Hindlimb muscle (tissue), 1 donor: ENCODE measurements at places on chromosomes 2 and 18.

GRCh38 chr2:158826965-158827364 lies 31.8 kb downstream of the DAPL1 start:
- no peak for DNase-seq

DNA sequence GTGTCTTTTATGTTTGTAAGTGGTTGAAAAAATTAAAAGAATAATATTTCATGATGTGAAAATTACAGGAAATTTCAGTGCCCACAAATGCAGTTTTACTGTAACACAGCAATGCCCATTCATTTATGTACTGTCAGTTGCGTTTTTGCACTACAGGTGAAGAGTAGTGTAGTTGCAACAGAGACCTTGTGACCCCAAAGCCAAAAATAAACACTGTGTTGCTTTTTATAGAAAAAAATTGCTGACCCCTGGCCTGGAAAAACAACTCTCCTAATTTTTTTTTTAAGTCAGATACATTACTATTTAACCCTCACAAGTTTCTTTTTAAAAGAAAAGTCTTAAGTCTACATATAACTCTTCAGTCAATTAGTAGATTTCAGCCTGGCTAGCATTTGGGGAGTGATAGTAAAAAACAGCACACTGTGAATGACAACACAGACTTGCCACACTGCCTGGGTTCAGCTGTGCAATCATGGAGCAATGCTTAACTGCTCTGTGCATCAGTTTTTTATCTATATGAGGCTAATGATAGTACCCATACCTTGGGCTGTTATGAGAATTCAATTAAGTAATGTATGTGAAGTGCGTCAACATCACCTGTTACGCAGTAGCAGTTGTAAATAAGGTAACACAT lies 8.1 kb downstream of the KLHL14 start:
- no peak for DNase-seq

DNA sequence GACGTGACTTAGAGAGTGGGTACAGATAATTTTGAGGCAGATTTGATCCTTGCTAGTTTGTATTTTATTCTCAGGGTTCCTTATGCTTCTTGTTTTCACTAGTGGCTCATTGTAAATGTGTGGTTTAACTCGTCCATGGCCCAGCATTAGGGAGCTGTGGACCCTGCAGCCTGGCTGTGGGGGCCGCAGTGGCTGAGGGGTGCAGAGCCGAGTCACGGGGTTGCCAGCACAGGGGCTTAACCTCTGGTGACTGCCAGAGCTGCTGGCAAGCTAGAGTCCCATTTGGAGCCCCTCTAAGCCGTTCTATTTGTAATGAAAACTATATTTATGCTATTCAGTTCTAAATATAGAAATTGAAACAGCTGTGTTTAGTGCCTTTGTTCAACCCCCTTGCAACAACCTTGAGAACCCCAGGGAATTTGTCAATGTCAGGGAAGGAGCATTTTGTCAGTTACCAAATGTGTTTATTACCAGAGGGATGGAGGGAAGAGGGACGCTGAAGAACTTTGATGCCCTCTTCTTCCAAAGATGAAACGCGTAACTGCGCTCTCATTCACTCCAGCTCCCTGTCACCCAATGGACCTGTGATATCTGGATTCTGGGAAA lies 269.9 kb downstream of the MYT1L start:
- no peak for DNase-seq

DNA sequence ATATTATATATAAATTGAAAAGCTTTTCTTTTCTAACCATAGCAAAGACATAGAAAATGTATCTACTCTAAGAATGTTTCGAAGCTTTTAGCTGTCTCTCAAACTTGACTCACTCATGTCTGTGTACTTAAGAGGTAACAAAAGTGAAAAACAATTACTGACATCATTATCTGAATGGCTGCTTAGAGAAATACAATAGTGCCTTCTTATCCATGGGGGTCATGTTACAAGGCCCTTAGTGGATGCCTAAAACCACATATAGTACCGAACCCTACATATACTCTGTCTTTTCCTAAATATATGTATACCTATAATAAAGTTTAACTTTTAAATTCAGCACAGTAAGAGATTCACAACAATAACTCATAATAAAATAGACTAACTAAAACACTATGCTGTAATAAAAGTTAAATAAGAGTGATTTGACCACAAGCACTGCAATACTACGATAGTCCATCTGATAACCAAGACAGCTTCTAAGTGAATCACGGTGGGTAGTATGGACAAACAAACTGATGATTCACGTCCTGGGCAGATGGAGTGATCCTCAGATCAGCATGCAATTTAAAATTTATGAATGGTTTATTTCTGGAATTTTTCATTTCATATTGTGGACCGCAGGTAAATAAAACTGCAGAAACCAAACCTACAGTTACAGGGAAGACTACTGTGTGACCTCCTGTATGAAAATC lies 246.2 kb downstream of the XIRP2 start:
- DNase-seq, result no peak

GRCh38 chr2:53985646-53986045 lies 14.9 kb upstream of the PSME4 start:
- no peak for DNase-seq

GRCh38 chr2:19580830-19581229 lies 222.4 kb upstream of the OSR1 start:
- DNase-seq, result no peak

- no peak for DNase-seq
Observed at GRCh38 chr18:53991805-53992204, 232.7 kb downstream of the MBD2 start.

DNA sequence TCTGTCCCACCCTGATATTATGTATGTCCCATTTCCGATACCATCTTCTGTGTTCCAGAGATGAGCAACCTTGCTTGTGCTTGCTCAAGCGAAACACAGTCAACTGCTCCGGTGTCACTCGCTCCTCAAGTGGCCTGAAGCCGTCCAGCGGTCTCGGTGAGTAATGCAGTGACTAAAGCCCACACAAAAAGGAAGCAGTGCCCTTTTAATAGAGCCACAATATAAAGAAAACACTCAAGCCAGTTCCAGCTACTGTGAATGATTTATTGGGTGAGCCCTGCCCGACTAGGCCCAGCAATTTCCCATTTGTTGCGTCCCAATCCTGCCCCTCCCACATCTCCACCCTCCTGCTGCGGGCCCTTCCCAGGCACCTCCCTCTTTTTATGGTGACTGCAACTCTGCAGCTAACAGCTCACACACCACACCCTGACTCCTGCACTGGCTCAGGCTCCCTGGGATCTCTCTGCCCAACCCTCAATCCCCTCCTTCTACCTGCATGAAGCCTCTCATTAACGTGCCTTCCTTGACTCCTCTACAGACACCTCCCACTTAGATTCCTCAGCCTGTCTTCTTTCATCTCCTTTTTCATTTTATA lies 44.2 kb upstream of the DSC1 start:
- no peak for DNase-seq

- no peak for DNase-seq
Observed at GRCh38 chr2:98807221-98807620, 76.3 kb upstream of the MGAT4A start.

- no peak for DNase-seq
Observed at GRCh38 chr2:126288362-126288761, 367.6 kb upstream of the GYPC start.

- no peak for DNase-seq
Observed at GRCh38 chr2:10180229-10180628, 57.7 kb downstream of the RRM2 start.
